T-helper 2 cell treated with Interferon-gamma antibody and Interleukin-4, amounts not matched to agents 5 μg/mL and 100 μg/mL, for 36 hours (primary cell): ENCODE measurements at places on chromosomes 12 and 14.

GRCh38 chr14:20454516-20455354, at the start of the genes APEX1 and OSGEP:
APEX1 (plus strand) TSS chr14:20455226; CDS start chr14:20455646, 420 bp downstream.
OSGEP (minus strand) TSS chr14:20454812; CDS start chr14:20454683, 129 bp downstream.
- peak; percentile 98 for DNase-seq

DNA sequence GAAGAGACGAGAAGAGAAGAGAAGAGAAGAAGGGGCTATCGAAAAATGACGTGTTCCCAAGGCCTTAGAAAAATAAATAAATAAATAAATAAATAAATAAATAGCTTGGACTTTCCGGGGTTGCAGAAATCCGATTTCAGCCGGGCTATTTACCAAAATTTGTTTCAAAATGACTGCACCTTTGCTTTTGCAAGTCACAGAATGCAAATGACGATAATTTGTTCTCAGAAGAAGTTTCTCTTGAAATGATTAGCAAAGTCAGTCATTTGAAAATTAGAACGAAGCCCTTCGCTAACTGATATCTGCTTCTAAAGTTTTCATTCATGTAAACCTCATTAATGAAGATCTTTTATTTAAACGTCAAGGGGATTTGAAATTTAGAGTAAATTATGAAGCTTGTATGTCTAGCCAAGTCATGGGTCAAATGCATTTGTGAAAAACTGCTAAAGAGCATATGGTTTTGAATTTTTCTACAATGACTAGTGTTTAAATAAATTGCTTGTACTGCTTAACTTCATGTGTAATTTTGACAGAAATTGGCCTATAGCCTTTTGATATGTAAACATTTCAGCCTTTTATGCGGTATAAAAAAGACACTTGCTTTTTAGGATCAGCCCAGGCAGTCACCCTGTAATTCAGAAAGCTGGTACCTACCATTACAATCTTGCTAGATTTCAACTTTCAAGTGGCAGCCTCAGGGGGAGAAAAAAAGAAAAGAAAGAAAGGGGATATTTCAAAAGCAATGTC, 4.6 kb upstream of the GSC start:
- DNase-seq, result no peak

- no peak for DNase-seq
Measured at GRCh38 chr14:38500125-38500524, 244.2 kb upstream of the CLEC14A start.

DNA sequence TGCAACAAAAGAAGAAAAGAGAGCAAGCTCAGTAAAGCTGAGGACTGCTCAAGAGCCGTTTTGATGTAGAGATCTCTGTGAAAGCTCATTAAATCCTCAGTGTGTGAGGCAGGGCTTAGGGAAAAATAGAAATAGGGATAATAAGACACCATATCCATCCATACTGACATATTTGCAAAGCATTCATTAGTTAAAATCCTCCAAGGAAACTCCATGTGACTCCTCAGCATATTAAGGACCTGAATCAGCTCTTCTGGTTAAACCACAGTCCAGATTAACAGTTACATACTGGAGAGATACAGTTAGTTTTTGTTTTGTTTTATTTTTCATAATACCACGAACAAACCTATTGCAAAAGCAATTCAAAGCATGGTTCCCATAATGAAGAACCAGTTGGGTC, 288.2 kb downstream of the PAWR start:
- DNase-seq, result no peak

- no peak for DNase-seq
Measured at GRCh38 chr12:114406984-114407841, 1.3 kb upstream of the TBX5 start.
